ENCODE measurements at places on chromosomes 5 and 9.

GRCh38 chr5:95803271-95804148 lies 19.0 kb downstream of the GLRX start:
- H3K36me3 ChIP-seq, result peaks cover 14% of the 10 kb centered on the region
- peaks cover 9% of the 10 kb centered on the region for H3K4me1 ChIP-seq
- no peaks in the 10 kb centered on the region for H3K27me3 ChIP-seq
- no peak overlapping the region for H3K4me3 ChIP-seq
- H3K27ac ChIP-seq, result no peak overlapping the region

- peaks cover 54% of the 10 kb centered on the region for H3K4me1 ChIP-seq
- DNase-seq, result no peak
- H3K4me3 ChIP-seq, result no peak overlapping the region
- peak overlapping the region; percentile 53 for H3K27ac ChIP-seq
- H3K27me3 ChIP-seq, result no peaks in the 10 kb centered on the region
- no peaks in the 10 kb centered on the region for H3K36me3 ChIP-seq
These were observed 1.7 kb upstream of the CNTRL start for GRCh38 chr9:121073038-121073437.

DNA sequence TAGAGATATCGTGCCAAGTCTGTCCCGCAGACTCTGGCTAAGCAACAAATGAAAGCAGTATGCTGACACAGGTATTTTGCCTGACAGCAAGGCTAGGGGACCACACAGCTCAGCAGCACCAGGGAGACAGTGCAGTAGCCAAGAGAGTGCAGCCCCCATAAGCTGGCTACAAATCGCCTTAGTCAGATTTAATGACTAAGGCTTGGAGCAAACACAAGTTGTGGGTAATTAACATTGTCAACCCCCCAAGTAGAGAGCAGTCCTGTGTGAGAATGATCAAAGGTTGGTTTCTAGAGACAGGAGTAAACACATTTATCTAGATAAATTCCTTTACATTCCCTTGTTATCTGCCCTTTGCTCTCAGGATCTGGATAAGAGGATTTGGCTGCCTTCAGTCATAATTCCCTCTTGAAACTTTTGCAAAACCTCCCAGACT lies 1434.5 kb upstream of the CDH6 start:
- H3K27ac ChIP-seq, result no peak overlapping the region
- DNase-seq, result no peak
- no peaks in the 10 kb centered on the region for H3K36me3 ChIP-seq

DNA sequence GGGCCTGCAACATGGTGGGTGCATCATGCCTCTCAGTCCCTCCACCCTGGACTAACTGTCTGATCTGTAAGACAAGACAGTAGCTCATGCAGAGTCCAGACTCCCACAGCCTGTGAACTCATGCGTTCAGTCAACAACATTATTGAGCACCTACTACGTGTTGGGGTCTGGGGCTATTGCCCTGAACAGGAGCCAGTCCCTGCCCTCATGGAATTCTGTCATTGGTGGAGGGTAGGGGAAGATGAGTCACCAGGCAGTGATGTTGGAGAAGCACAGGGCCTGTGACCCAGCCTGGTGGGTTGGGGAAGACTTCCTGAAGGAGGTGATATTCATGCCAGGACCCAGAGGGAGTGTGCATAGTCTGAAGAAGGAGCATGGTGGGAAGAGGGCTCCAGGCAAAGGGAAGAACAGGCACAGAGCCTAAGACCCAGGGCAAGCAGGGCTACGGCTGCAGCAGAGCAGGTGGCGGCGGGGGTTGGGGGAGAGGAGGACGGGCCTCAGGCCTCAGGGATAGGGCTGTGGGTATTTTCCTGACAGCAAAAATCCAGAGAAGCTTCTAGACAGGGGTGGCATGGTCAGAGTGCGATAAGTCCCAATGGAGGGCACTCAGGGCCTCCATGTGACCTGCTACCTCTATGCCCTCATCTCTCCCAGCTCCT lies 26.7 kb upstream of the PSD2 start:
- no peaks in the 10 kb centered on the region for H3K27me3 ChIP-seq
- no peak for DNase-seq
- H3K27ac ChIP-seq, result no peak overlapping the region
- no peak overlapping the region for H3K4me3 ChIP-seq

DNA sequence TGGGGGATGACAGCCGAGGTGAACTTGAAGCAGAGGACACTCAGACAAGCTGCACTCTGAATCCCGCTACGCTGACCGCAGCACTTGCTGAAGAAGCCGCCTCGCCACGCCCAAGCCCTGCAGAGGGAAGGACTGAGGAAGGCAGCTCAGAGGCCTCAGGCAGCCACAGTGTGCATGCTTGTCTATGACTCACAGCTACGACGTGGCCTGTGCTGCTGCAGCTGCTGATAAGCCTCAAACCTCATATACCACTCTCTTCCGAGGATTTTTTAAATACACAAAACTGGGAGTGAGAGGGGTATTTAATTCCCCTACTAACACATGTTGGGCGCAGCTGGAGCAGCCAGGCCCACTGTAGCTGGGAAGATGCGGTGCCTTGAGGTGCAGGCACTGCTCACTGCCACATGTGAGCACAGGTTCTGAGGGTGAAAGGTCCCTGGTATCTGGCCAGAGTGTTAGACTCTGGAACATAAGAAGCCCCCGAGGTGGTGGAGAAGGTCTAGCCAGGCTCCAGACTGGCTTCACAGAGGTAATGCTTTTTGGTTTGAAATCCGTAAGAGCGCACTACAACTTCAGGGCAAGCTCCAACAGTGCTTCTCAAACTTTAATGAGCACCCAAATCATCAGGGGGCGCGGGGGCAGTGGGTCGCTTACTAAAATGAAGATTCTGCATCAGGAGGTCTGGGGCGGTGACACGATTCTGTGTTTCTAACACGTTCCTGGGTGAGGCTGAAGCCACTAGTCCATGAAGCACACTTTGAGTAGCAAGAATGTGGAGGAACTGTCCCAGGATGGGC lies 196.8 kb downstream of the AUH start:
- H3K4me3 ChIP-seq, result no peak overlapping the region
- H3K27ac ChIP-seq, result no peak overlapping the region
- H3K4me1 ChIP-seq, result peaks cover 25% of the 10 kb centered on the region

DNA sequence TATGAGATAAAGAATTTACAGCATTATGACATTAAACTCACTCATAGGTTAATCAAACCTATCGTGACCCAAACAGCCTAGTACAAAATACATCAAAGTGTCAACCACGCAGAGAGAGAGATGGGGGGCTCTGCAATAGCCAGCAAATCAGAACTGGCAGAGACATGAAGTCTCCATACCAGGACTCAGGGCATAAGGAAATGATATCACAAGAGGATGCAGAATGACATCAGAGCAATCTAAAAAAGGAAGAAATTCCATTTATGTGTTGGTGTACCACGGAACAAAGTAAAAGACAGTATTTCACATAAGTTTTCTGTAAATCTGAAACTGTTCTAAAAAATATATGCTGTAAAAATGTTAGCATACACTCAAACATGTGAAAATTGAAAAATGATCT lies 24.6 kb downstream of the BICD2 start:
- no peaks in the 10 kb centered on the region for H3K4me1 ChIP-seq
- H3K27me3 ChIP-seq, result no peaks in the 10 kb centered on the region
- H3K4me3 ChIP-seq, result no peak overlapping the region
- H3K27ac ChIP-seq, result no peak overlapping the region
- no peaks in the 10 kb centered on the region for H3K36me3 ChIP-seq
- no peak for DNase-seq

DNA sequence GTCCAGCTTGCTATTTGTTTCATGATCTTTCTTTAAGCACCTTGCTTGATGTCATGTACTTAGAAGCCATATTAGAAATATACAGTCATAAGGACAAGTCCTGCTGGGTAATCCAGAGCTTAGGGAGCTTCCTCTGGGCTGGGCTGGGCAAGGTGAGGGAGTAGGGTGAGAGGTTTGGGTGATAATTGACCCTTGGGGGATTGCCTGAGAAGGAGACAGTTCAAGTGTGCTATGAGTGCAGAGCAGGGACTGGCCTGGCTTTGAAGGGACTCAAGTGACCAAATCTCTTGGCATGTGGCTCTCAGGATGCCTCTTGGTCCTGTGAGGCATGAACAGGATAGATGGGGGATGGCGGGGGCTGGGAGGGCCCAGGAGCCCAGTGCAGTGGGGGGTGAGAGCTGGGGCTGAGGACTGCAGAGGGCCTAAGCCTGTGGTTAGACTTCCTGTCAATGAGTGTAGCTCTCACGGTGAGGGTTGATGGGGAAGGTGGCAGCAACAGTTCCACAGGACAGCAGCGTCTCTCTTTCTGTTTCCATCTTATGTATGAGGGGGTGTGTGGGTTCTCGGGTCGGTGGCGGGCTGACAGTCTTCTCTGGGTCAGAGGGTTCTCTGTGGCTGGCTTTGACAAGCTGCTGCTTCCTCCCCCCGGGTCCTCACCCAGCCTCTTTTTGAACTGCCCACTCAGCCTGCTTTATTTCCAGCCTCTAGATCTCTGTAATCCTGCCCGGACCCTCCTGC lies 53.5 kb downstream of the RGS3 start:
- peaks cover 76% of the 10 kb centered on the region for H3K4me1 ChIP-seq
- peak overlapping the region; percentile 94 for H3K27ac ChIP-seq
- H3K4me3 ChIP-seq, result peak overlapping the region; percentile 12
- H3K27me3 ChIP-seq, result no peaks in the 10 kb centered on the region

Measured in DND-41 (cell line).